ENCODE measurements at places on chromosomes 16 and 17.

- peak; percentile 26 for DNase-seq
These were observed at the start of gene SEZ6 for GRCh38 chr17:29005936-29006511. SEZ6 (minus strand) TSS chr17:29006033; CDS start chr17:29005869, 164 bp downstream.

DNA sequence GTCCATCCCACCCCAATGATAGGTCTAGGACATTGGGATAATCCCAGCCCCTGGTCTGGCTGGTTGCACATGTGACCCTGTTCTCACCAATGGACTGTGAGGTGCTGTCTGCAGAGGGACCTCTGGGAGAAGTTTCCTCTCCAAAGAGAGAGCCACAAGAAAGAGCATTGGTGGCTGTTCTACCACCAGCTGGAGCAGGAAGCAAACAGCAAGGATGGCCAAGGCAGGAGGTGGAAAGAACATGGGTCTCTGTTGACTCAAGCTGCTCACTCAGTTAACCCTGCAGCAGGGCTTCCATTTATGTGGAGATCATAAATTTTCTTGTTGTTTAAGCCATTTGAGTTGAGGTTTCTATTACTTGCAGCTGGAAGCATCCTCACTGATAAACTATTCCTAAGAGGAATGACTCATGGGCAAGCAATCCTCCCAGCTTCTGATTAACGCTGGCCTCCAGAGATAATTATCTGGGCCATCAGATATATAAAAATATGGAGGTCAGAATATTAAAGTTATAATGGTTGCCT, 52.6 kb downstream of the CYB5B start:
- DNase-seq, result no peak

DNA sequence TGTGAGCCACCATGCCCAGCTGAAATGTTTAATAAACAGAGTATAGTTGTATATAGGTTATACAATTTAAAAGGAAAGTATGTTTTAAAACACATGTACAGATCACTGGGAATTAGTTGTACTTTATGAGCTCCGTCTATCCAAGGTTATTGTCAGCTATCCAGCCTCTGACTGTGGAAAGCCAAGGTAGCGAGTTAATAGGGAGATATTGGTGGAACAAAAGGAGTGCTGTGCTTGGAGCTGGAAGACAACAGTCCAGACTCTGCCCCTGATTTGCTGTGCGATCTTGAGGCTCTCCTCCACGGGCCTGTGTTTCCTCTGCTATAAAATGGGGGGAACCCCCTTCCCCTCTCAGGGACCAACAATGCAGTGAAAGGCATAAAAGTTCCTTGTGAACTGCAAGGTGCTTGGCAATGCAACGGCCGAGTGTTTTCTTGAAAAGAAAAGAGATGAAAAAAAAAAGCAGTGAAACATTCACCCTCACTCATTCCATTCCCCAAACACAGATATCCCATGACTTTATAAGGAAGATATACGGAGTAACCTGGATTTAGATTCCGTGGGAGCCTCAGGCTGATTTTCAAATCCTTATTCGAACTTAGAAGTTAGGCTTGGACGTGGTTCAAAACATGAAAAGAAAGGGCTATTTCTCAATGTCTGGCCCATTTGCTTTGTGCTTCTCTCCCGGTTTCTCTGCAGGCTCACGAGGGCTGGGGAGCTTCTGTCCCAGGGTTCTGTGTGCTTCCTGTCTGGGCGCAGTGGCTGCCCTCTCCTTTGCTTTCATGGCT, 34.1 kb downstream of the CUEDC1 start:
- no peak for DNase-seq

DNA sequence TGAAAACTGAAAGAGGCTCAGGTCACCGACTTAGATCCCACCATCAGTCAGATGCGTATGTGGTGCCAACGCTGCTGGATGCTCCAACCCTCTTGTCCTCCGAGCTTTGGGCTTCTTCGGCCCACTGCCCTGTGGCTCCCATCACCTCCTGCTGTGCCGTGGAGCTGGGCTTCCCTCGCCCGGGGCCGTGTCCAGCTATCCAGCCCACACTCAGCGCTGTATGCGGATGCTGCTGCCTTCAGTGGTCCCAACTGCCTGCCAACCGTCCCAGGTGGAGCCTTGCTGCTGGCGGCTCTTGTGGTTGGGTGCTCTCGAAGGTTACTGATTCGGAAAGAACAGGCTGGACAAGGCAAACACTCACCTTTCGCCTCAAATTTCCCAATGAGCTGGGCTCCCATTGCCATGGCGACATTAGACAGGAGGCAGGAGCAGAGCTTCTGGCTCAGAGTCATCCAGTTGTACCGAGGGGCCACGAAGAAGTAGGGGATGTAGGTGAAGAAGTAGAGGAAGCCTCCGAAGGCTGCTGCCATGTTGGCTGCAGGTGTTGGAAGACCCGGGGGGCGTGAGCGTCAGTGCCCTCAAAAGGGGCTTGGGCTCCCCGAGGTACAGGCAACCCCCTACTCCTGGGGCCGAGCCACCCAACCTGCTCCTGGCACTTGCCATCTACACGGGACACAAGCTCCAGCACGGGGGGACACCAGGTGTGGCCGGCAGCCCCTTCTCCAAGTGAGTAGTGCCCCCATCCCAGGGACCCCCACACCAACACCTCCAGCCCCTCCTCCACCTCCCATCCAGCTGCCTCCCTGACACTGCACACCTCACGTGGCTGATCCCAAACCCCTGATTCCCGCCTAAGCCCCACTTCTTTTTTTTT, 32.2 kb downstream of the ABCA3 start:
- DNase-seq, result no peak

- DNase-seq, result no peak
These were observed 498 bp downstream of the IGFALS start for GRCh38 chr16:1792836-1793577.

- DNase-seq, result no peak
These were observed 36.1 kb downstream of the MEOX1 start for GRCh38 chr17:43625606-43626005.

DNA sequence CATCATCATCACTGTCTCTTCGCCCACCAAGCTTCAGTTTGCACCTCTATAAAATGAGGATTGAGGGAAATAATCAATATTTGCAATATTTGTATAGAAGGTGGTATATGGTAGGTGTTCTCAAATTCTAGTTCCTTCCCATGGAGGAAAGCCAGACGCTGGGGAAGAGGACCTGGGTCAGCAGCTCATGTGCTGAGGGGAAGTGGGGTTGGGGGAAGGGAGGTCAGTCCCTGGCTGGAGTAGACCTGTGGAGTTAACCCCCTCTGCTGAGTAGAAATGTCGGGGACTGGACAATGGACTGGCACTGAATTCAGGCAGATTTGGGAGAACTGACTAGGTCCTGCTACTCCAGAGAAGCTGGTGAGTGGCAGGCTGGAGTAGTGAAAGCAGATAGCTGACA, 12.8 kb upstream of the ITGB3 start:
- DNase-seq, result no peak

- no peak for DNase-seq
These were observed at the start of gene TOX3 for GRCh38 chr16:52547004-52547833. TOX3 (minus strand) TSS chr16:52547143; CDS start chr16:52546723, 420 bp downstream.

GRCh38 chr17:3643889-3644349, 7.4 kb downstream of the CTNS start:
- DNase-seq, result no peak

- no peak for DNase-seq
These were observed 183.8 kb upstream of the SOX9 start for GRCh38 chr17:71936977-71937376.

DNA sequence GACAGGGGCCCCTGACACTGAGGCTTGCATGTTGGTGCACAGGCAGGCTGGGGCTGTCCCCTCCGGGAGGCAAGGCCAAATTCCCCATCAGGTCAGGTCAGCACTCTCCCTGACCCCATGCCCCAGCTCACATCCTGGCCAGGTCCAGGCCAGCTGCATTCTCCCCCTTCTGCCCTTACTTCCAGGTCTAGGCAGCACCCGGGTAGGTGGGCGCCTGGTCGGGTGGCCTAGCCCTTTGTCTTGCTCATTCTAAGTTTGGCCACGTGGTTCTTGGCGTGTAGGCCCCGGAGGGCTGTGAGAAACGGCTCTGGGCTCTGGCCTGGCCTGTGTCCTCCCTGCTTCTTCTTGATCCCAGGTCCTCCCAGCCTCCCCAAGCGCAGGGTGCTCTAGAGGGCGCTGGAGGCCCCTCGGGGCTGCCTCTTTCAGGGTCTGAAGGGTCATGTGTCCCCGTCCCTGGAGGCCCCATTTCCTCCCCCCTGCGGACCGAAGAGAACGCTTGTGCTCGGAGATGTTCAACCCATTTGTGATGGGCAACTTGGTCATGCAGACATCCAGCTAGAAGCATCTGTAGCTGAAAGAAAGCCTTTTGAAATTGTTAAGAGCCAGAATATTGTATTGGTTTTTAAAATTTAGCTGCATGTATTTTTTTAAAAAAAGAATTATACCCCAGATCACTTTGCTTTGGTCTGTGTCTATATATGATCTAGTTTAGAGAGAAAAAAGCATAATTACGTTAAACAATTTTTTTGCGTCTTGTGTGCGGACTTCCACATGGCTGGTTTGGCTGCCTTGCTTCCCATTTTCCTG, 6.7 kb downstream of the BAHCC1 start:
- DNase-seq, result no peak

- DNase-seq, result no peak
These were observed 29.6 kb upstream of the MRC2 start for GRCh38 chr17:62597920-62598319.

DNA sequence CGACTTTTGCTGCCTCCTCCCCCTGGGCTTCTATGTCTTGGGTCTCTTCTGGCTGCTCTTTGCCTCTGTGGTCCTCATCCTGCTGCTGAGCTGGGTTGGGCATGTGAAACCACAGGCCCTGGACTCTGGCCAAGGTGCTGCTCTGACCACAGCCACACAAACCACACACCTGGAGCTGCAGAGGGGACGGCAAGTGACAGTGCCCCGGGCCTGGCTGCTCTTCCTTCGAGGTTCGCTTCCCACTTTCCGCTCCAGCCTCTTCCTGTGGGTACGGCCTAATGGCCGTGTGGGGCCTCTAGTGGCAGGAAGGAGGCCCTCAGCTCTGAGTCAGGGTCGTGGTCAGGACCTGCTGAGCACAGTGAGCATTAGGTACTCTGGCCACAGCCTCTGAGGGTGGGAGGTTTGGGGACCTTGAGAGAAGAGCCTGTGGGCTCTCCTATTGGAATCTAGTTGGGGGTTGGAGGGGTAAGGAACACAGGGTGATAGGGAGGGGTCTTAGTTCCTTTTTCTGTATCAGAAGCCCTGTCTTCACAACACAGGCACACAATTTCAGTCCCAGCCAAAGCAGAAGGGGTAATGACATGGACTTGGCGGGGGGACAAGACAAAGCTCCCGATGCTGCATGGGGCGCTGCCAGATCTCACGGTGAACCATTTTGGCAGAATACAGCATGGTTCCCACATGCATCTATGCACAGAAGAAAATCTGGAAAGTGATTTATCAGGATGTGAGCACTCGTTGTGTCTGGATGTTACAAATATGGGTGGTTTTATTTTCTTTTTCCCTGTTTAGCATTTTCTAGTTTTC, 2.3 kb downstream of the GP1BA start:
- no peak for DNase-seq

GRCh38 chr16:16973707-16974591, 496.8 kb downstream of the XYLT1 start:
- DNase-seq, result no peak

DNA sequence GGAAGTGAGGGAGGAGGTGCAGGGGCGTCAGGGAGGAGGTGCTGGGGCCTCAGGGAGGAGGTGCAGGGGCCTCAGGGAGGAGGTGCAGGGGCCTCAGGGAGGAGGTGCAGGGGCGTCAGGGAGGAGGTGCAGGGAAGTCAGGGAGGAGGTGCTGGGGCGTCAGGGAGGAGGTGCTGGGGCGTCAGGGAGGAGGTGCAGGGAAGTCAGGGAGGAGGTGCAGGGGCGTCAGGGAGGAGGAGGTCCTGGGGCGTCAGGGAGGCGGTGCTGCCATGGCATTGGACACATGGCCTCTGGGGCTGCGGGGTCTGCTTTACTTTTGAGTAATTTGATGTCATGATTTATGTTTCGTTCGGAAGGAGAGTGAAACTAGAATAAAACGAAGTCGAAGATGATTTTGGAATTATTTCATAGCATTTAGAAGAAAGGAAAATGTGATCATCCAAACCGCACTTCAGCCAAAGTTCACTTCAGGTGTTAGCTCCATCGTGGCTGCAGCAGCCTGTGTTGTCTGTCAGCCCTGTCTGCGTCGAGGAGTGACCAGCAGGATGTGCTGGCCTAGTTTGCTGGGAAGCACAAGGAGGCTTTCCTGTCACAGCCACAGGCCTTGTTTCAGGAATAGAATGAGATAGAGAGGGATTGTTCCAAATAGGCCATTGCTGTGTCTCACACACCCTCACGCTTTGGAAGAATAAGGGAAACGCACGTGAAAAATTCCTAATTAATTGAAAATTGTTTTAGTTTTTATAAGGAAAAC, 42.8 kb downstream of the RAB11FIP3 start:
- no peak for DNase-seq

GRCh38 chr16:11563493-11564040, 23.2 kb downstream of the LITAF start:
- DNase-seq, result no peak

DNA sequence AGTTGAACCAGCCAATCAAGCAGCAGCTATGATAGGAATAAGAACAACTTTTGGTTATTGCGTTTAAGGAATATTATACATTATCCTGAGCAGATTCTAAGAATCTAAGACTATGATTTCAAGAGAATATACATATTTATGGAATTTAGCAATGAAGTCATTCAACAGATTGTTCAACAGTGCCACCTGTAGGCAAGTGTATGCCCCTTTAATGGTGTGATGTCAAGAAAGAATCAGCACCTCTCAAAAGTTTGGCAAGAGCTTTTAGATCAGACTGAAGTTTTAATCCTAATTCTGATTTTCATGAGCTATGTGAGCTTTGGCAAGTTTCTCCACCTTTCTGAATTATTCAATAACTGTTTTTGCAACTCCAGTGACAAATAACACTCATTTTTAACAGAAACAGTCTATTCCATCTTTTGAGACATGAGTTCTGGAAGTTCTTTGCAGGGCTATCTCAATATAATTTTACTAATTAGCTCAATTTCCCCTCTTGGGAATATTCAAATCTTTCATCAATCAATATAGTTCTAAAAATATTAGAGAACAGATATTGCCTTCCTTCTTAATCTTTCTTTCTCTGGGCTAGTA, 474.3 kb upstream of the TOM1L1 start:
- DNase-seq, result no peak

DNA sequence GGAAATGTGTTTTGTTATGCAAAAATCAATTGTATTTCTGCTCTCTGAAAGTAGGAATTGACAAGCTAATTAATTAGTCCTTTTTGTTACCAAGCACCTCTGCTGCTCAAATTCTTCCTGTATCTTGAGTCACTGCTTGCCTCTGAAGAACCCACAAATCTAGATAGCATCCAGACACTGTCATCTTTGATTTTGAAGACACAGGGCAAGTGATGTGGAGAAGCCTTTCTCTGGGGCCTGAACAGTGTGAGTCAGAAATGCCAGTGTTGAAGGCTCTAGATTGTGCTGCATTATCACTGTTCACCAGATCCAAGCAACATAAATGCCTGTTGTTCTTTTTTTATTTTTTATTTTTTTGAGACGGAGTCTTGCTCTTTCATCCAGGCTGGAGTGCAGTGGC, 10.9 kb upstream of the ST6GALNAC1 start:
- no peak for DNase-seq
